ENCODE measurements at places on chromosomes 7 and 10. TPM values are rescaled to one million over a fixed set of nuclear protein-coding genes. Genes with fewer than 3 reads are reported as not detected.

GRCh38 chr10:132865851-132866600, 76.3 kb downstream of the CFAP46 start:
- no peak for DNase-seq

GRCh38 chr10:17225808-17226207, 2.2 kb upstream of the VIM start:
- DNase-seq, result no peak

- DNase-seq, result no peak
Observed at GRCh38 chr7:151551820-151552219, 32.1 kb upstream of the RHEB start.

- no peak for DNase-seq
Observed at GRCh38 chr10:112810711-112811151, 139.3 kb upstream of the TCF7L2 start.

AFAP1L2 gene
- 2.1 TPM for total RNA-seq

SRRM3 gene
- total RNA-seq, result not detected

- DNase-seq, result no peak
Observed at GRCh38 chr10:60739558-60739957, 38.7 kb upstream of the CDK1 start.

DNA sequence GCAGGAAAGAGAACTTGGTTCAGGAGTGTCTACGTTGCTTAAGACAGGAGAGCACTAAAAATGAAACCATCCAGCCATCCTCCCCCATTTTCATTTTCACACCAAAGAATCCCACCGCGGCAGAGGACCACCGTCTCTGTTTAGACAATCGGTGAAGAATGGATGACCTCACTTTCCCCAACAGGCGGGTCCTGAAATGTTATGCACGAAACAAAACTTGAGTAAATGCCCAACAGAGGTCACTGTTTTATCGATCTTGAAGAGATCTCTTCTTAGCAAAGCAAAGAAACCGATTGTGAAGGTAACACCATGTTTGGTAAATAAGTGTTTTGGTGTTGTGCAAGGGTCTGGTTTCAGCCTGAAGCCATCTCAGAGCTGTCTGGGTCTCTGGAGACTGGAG, 1.4 kb upstream of the IL6 start:
- DNase-seq, result no peak

GRCh38 chr10:84706431-84706830, 378.0 kb downstream of the CCSER2 start:
- no peak for DNase-seq

GRCh38 chr10:70293169-70293843, 9.5 kb upstream of the NPFFR1 start:
- no peak for DNase-seq

DNA sequence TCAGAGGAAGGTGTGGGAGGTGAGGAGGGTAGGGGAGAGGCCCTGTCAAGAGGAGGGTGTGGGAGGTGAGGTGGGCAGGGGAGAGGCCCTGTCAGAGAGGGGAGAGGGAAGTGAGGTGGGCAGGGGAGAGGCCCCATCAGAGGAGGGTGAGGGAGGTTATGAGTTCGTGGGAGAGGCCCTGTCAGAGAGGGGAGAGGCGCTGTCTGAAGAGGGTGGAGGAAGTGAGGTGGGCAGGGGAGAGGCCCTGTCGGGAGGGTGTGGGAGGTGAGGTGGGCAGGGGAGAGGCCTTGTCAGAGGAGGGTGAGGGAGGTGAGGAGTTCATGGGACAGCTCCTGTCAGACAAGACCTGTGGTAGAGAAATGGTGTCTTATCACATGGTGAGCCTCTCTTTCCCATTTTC, 74.4 kb downstream of the INPP5A start:
- DNase-seq, result no peak

OPN1SW gene
- total RNA-seq, result not detected

DNA sequence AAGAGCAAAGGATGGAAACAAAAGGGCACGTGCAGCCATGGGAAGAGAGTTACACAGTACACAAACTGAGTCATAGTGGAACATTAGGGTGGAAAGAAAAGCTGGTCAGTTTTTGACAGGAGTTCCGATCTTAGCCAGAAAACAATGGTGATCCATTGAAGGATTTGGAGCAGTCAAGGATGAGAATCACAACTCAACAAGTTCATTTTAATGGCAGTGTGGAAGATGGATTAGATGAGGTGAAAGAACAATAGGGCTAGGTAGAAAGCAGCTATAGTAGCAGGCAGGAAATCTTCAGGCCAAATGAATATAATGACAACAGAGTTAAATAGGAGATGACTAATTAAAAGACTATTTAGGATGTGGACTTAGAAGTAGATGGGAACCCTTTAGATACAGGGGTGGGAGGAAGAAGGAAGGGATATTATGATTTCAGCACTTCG, 136.3 kb downstream of the DOCK4 start:
- DNase-seq, result no peak

GRCh38 chr10:17026686-17027485, 102.7 kb downstream of the CUBN start:
- DNase-seq, result peak; percentile 52

PCDH15 gene
- not detected for total RNA-seq

SLC18A3 gene
- total RNA-seq, result not detected

DNA sequence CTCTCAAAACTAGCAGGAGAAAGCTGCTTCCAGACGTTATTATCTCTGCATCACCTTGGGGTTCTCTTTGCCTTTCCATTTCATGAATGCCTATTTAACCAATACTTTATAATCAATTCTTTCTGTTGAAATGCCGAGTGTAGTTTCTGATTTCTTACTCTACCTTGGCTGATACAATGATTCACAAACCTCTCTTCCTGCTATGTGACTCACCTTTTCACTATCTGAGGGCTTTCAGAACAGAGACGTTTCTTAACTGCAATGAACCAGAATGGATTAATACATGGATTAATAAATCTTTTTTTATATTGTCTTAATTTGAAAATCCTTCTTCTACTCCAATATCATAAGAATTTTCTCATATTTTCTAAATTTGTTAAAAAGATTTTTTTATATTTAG, 46.4 kb upstream of the ZNF746 start:
- DNase-seq, result no peak

PIK3CG gene
- 33.7 TPM for total RNA-seq

DNA sequence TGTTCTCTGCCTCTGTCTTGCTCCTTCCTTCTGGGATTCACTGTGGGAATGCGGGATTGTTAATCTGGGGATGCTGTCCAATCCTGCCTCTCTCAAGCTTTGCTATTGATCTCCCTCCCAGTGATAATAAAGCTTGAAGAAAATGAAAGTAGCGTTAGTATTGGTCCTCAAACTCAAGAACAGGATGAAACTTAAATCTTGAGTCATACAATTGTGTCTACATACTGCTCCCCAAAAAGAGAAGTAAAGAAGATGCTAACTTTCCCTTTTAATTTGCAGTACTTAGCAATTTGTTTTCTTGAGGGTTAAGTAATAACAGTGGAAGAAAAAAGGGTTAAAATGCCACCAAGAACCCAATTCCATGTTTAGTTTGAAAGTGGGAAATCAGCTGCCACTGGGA, 13.6 kb downstream of the CFTR start:
- DNase-seq, result no peak

CYP2C19 gene
- total RNA-seq, result not detected

TUBB8 gene
- total RNA-seq, result not detected

GRCh38 chr10:123571978-123572377, 94.2 kb upstream of the GPR26 start:
- DNase-seq, result no peak

GRCh38 chr7:111393011-111393754, 169.1 kb downstream of the IMMP2L start:
- no peak for DNase-seq

DNA sequence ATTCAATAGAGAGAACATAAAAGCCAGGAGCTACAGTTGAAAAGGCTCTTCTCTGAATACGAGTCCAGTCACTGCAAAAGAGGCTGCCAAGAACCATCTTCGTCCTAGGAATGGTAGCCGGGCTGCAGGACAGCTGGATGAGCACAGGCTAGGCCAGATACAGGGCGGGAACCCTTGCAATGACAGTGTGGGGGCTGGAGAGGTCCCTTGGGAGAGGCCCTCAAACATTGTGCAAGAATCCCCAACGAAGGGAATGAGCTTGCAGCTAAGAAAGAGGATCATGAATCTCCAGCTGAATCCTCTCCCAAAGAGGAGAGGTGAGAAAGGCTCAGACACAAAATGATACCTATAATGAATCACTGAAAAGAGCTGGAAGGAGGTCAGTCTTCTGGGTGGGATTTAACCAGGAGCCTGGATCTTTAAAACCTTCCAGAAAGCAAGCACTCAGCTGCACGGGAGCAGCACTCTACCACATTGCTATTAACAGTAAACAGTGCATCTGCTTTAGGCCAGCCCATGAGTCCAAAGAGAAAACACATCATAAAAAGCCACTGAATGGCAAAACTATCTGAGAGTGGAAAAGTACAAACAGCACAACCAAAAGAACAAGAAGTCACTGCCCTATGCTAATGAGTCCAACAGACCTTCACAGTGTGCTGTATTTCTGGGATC, 287.9 kb downstream of the TNS3 start:
- DNase-seq, result no peak

DNA sequence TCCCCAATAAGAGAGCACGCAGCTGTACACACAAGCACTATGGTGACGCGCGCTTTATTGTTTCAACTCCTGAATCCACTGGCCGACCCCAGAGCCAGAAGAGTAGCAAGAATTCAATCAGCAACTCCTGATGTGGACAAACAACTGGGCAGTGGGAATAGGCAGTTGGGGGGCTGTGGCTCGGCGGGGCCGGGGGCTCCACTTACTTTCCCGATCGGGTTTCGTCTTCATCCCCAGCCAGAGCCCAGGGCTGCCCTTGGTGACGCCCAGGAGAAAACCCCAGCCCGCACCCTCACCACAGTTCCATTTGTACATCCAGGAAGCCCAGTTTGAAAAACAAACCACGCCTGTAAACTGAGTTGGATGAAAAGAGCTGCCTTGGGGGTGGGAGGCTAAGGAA, 38.7 kb downstream of the DAGLB start:
- no peak for DNase-seq

DNA sequence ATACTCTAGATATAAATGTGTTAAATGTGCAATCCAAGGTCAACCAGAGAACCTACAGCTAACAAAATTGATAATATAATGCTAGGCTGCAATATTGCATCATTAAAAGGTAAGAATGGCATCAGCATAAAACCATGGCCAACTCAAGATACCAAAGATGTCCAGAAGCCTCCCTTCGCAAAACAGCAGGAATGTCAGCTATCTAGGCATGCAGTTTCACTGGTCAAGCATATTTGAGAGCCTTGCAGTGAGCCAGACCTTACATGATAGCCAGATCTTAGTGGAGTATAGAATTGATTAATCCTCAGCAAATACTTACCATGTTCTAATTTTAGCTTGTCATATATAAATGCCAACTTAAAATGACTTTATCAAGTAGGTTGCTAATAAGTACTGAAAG, 138.8 kb downstream of the ZEB1 start:
- DNase-seq, result no peak

GRCh38 chr7:127091620-127092019, 161.1 kb downstream of the GRM8 start:
- DNase-seq, result no peak

CPA1 gene
- total RNA-seq, result not detected

All from T-cell (primary cell).